ENCODE measurements at places on chromosomes 4 and X. TPM values are rescaled to one million over a fixed set of nuclear protein-coding genes. Genes with fewer than 3 reads are reported as not detected.

The LDOC1 gene
- total RNA-seq, result 6.0 TPM

The HSD17B13 gene
- not detected for total RNA-seq

- DNase-seq, result no peak
These were observed 12.2 kb downstream of the UCHL1 start for GRCh38 chr4:41268721-41269517.

- DNase-seq, result no peak
These were observed 100.8 kb upstream of the SORBS2 start for GRCh38 chr4:185912779-185913178.

GRCh38 chr4:94701631-94702300, 56.0 kb upstream of the BMPR1B start:
- no peak for DNase-seq

DNA sequence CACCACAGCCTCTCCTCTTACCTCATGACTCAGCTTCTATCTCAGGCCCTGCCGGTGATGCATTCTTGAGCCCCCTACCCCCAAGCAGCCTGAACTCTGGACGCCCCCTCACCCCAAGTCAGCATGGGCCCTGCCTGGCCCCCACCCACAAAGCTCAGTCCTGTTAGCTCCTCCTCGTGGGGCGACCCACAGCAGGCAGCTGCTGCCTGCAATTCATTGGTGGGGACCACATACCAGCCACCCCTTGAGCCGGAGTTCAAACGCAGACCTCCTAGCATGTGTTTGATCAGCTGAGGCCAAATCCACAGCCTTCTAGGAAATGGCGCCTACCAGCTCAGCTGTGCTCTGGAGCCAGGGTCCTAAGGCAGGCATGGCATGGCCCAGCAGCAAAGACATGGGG, 111.8 kb downstream of the EFNB1 start:
- no peak for DNase-seq

DNA sequence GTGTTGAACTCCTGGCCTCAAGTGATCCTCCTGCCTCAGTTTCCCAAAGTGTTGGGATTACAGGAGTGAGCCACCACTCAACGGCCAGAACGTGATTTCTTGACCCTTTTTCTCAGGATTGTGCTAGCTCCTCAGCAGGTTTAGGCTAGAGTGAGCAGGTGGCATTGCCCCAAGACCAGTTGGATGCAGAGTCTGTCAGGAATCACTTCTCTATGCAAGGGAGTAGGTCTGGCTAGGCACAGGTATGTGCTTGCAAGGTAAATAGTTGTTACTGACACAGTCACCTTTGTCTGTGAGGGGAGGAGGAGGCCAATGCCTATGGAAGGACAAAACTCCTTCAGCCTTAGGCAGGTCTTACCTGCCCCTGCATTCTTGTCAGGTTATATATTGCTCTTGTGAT, 24.2 kb downstream of the SLC25A5 start:
- no peak for DNase-seq

The CLDN34 gene
- total RNA-seq, result not detected

The NPNT gene
- not detected for total RNA-seq

DNA sequence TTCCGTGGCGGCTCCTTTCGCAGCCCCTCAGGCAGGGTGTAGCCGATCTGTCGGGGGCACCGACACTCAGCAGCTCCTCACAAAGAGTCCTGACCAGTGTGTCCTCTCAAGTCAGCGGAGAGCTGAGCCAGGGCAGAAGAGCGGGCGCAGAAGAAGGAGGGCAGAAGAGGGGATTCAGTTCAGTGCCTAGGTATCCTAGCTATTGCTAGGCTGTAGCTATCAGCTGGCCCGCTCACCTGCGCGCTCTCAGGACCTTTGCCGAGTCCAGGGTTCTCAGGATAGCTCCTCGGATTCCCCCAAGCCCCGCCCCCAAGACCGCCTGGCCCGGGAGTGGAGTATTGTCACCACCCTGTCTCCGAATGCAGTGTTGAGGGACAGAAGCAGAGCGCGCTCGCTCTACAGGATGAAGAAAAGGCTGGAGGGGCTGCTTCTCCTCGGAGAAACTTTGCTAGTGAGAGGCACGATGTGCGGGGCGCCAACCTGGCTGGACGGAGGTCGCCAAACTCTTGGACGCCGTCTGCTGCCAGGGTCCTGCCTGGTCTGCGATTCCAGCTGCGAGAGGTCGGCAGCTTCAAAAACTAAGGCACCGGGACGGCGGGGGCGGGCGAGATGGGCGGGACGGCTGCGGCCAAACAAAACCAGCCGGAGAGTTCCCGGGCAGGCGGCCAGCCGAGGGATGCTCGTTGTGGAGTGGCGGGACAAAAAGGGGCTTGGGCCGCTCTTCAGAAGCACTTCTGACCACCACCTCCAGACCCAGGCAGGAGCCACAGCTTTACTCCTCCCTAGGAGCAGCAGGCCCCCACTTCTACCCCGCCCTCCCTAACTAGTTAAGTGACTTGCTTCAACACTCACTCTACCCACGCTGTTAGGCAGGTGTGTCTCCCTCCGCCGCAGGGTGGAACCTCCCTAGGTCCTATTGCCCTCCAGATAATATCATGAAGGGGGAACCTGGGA, at the start of gene XKRX:
Gene XKRX (minus strand): TSS at position 258 of the 954 bp plus-strand sequence. CDS start 613 bp downstream, outside the sequence.
- peak; percentile 74 for DNase-seq

- no peak for DNase-seq
These were observed 737.5 kb upstream of the NDST4 start for GRCh38 chr4:115850799-115851509.

DNA sequence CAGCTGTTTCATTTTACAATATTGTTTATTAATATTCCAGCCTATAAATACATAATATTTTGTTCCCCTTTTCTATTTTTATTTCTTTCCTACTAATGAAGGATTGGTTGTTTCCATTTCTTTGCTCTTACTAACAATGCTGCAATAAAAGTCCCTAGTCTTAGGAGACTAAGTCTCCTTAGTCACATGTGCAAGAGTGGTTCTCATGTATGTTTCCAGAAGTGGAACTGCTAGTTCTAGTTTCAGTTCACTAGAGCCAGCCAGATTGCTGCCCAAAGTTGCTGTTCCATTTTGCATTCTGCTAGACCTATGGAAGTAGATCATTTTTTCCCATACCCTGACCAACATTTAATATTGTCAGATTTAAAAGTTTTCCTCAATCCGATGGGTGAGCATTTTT, 44.3 kb downstream of the CNGA1 start:
- DNase-seq, result no peak

DNA sequence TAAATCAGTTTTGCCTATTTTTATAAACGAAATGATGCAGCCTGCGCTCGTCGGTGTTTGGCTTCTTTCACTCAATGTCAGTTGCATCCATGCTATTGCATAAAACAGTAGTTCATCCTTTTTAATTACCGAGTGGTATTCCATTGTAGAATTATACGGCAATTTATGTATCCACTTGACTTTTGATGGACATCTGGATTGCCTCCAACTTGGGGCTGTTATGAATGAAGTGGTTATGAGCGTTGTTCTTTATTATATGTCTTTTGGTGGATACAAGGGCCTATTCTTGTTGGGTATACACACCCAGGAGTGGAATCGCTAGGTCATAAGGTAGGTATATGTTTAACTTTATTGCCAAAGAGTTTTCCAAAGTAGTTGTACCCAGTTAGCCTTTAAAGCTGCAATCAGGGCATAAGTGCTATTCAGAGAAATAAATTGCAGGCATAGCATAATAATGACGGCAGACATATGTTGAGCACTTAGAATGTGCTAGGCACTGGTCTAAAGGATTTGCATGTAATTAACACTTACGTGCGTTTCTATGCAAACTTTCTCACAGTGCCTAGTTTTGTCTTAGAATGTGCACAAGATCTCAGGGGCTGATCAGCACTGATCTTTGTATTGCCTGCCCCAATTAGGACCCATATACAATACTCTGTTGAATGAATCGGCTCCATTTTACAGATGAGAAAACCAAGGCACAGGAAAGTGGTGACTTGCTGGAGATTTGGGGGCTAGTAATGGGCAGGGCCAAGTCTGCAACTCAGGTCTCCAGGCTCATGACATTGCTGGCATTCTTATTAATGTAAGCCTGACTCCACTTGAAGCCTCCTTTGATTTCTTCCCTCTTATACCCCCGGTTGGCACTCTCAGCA, 407.0 kb downstream of the BCOR start:
- no peak for DNase-seq

GRCh38 chr4:184416913-184417734, 57.2 kb downstream of the IRF2 start:
- peak; percentile 71 for DNase-seq

DNA sequence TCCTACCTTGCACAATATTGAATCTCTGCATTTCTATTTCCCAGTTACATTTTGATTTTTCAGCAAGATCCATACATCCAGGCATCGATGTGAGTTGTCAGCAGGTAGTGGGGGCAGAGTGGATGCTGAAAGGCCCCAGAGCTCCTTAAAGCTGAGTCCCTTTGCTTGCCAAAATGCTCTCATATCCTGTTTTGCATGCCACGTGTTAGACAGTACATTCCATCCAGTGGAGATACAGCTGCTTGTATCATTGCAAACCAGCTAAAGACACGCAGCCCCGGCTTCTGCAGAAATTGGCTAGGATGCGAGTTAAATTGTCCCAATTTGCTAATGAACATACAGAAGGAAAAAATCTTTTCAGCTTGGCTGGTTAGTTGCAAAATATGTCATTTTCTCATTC, 179.6 kb upstream of the MXRA5 start:
- no peak for DNase-seq

- no peak for DNase-seq
These were observed 886.2 kb downstream of the ARAP2 start for GRCh38 chr4:35358001-35358584.

Data from activated CD4-positive, alpha-beta T cell treated with anti-CD3 and anti-CD28 coated beads for 36 hours (primary cell).